ENCODE measurements at places on chromosomes 1 and 21.

GRCh38 chr1:17117451-17118265 lies 1.6 kb downstream of the PADI2 start:
- no peak overlapping the region for H3K27ac ChIP-seq
- DNase-seq = no peak
- peak overlapping the region; percentile 40 for H3K4me3 ChIP-seq
- H3K4me1 ChIP-seq = peaks cover 22% of the 10 kb centered on the region
- H3K27me3 ChIP-seq = peaks cover 53% of the 10 kb centered on the region
- no peaks in the 10 kb centered on the region for H3K36me3 ChIP-seq

DNA sequence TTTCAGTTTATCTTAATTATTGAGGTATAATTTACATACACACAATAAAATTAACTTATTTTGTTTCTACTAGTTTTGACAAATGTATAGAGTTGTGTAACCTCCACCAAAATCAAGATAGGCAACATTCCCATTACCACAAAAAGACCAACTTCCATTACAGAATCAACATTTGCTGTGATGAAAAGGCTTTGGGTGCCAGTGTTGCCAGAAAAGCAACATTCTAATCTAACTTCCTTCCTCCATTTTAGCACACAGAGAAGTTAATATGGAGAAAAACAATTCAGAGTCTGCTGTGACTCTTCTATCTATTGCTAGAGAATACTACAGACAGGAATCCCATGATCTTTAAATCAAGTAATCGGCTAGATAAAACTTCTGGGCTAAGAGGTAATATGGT lies 245.3 kb downstream of the RERE start:
- H3K4me1 ChIP-seq = peaks cover 47% of the 10 kb centered on the region
- DNase-seq = no peak
- no peaks in the 10 kb centered on the region for H3K27me3 ChIP-seq
- H3K27ac ChIP-seq = peak overlapping the region; percentile 95
- no peak overlapping the region for H3K4me3 ChIP-seq
- no peaks in the 10 kb centered on the region for H3K36me3 ChIP-seq

- no peak overlapping the region for H3K27ac ChIP-seq
- H3K36me3 ChIP-seq = no peaks in the 10 kb centered on the region
- peaks cover 70% of the 10 kb centered on the region for H3K27me3 ChIP-seq
These were observed 9.7 kb upstream of the LYST start for GRCh38 chr1:235876402-235876841.

DNA sequence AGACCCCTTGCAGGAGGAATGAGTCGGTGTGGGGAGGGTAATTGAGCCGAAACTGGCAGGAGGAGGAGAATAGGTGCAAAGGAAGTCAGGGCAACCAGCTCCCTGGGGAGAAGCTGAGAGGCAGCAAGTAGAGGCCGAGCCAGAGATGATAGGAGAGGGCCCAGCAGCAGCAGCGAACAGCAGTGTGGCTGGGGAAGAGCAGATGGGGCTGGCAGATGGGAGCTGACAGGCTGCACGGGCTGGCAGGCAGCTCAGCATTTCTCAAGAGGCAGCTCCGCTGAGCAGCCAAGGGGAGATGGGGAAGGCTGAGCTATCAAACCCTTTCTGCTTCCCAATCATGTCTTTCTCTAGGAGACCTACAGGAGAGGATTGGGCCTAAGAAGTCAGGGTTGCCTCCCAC lies 158.2 kb downstream of the TRIM33 start:
- peaks cover 11% of the 10 kb centered on the region for H3K4me1 ChIP-seq
- no peak for DNase-seq
- no peaks in the 10 kb centered on the region for H3K36me3 ChIP-seq
- peaks cover 3% of the 10 kb centered on the region for H3K27me3 ChIP-seq

- peaks cover 31% of the 10 kb centered on the region for H3K4me1 ChIP-seq
- no peak overlapping the region for H3K27ac ChIP-seq
- no peaks in the 10 kb centered on the region for H3K36me3 ChIP-seq
- peaks cover 13% of the 10 kb centered on the region for H3K27me3 ChIP-seq
These were observed 31.7 kb upstream of the CLDN14 start for GRCh38 chr21:36511484-36512220.

DNA sequence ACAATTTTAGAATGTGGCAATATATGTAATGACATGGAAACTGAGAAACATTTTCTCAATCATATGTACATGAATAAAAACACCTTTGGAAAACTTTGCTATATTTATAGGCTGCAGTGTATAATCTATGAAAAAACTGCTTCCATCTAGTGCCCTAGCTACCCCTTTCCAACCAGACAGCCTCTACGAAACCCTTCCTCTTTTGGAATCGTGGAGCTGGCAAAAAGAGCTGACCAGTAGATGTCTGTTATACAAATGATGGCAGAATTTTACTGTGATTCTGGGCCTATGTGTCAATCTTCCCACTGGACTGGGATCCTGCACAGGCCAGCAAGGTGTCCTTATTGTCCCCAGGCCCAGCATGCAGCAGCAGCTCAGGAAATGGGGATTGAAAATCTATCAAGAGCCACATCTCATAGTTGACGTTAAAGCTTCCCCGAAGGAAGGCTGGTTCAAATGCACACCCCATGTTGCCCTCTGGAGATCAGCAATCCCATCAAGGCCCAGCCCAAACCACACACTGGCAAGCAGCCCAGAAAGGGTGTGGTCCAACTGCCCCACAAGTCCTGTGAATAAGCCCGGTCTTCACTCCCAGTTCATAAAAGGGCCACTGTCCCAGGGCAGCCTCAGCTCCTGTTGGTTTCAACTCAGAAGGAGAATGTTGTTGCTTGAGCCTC lies 8.8 kb upstream of the FAM20B start:
- H3K4me1 ChIP-seq = peaks cover 13% of the 10 kb centered on the region
- peak; percentile 45 for DNase-seq
- H3K27me3 ChIP-seq = no peaks in the 10 kb centered on the region

GRCh38 chr21:18155508-18156193 lies 89.0 kb upstream of the CHODL start:
- H3K27me3 ChIP-seq = no peaks in the 10 kb centered on the region
- peaks cover 2% of the 10 kb centered on the region for H3K4me1 ChIP-seq
- H3K4me3 ChIP-seq = no peak overlapping the region
- DNase-seq = no peak
- H3K27ac ChIP-seq = no peak overlapping the region
- no peaks in the 10 kb centered on the region for H3K36me3 ChIP-seq

- DNase-seq = no peak
- no peaks in the 10 kb centered on the region for H3K36me3 ChIP-seq
- H3K27me3 ChIP-seq = peaks cover 11% of the 10 kb centered on the region
- H3K4me3 ChIP-seq = no peak within 1 kb of the TSS
- H3K4me1 ChIP-seq = no peaks in the 10 kb centered on the region
- H3K27ac ChIP-seq = no peak within 1 kb of the TSS
These were observed at the start of gene S100A12 for GRCh38 chr1:153375511-153375910. Gene S100A12 (minus strand): TSS chr1:153375621. CDS start chr1:153374592, 1,029 bp downstream.

GRCh38 chr1:226424221-226425003 lies 16.5 kb upstream of the PARP1 start:
- no peaks in the 10 kb centered on the region for H3K36me3 ChIP-seq
- H3K4me1 ChIP-seq = peaks cover 6% of the 10 kb centered on the region
- no peak overlapping the region for H3K4me3 ChIP-seq
- peaks cover under 1% of the 10 kb centered on the region for H3K27me3 ChIP-seq

DNA sequence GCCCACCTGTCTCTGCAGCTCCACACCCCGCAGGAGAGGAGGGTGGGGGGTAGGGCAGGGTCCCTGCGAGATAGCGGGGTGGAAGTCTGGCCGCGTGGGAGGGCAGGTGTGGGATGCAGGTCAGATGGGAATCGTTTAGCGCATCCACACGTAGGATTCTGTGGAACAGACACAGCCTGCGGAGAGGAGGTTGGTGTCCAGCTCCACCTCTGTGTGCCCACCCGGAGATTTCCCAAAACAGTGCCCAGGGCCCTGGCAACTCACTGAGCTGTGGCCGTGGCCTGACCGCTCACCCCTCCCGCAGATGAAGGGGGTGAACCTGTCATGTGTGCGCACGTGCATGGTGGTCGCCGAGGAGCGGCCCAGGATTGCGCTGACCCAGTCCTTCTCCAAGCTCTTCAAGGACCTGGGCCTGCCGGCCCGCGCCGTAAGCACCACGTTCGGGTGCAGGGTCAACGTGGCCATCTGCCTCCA lies 46.9 kb downstream of the S100B start:
- H3K27ac ChIP-seq = no peak overlapping the region
- DNase-seq = no peak

DNA sequence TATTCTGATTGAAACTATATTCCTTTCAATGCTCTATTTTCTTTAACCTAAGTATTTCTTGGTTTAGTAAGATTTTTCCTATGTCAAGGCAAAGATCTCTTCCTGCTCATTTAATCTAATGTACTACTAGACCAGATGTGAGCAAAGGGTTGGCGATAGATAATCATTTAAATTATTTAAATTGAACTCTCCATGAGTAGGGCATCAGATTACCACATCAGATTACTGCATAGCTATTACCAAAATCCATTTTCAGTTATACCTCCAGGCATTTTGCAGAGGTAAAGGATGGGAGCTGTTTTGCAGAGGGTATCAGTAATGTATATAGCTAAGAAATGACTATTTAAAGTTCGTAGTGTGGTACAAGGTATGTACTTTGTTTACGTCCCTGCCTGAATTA lies 607.9 kb downstream of the PTPRC start:
- no peak for DNase-seq
- H3K27ac ChIP-seq = no peak overlapping the region
- H3K4me3 ChIP-seq = no peak overlapping the region

DNA sequence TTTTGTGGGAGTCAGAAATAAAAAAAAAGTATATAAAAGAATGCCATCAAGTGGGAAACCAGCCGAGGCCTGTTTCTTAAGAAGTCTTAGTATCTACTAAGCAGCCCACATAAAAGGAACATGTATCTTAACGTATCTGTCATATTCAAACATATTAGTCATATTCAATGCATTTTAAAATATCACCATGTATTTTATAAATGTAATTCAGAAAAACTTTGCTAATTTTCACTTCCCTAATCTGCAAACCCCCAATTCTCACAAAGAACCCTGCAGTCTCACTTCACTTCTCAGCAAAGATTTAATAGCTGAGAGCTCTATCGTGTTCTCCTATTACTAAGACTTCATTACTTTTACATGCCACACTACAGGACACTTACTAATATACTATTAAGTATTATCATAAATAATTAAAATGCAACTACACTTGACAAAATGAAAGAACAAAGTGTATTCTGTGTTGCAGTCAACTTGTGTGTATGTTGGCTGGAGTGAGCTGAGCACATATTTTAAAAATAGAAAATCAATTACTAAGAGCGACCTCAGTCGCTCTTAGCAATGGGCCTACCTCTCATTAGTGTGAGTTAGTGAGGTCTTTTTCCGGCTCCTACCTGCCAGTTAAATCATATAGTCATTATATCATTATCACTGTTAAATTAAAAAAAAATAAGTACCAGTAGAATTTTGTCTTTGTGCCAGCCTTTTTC lies 484.3 kb downstream of the LMO4 start:
- H3K27ac ChIP-seq = peak overlapping the region; percentile 33
- no peaks in the 10 kb centered on the region for H3K27me3 ChIP-seq
- H3K36me3 ChIP-seq = no peaks in the 10 kb centered on the region
- H3K4me3 ChIP-seq = no peak overlapping the region
- no peak for DNase-seq

- DNase-seq = no peak
- no peaks in the 10 kb centered on the region for H3K36me3 ChIP-seq
- peaks cover under 1% of the 10 kb centered on the region for H3K4me1 ChIP-seq
- H3K4me3 ChIP-seq = no peak overlapping the region
- no peak overlapping the region for H3K27ac ChIP-seq
These were observed 6.5 kb downstream of the PODN start for GRCh38 chr1:53068314-53069099.

DNA sequence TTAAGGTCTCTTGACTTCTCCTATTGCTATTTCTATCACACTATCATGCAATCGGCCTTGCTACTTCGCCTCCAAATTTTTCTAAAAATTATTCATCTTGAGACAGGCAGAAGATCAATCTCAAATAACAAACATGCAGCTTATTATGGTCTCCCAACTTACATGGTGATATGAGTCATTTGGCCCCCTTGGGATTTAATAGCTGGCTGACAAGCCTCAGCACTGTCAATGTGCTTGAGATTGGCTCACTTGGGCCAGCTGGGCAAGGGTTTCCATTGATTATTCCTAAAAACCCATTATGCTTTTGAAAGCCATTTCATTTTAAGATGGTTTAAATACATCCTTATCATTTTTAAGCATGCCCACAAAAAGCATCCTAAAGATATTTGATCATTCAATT lies 224.5 kb upstream of the NFIA start:
- no peak overlapping the region for H3K27ac ChIP-seq
- H3K36me3 ChIP-seq = no peaks in the 10 kb centered on the region
- no peak overlapping the region for H3K4me3 ChIP-seq

- DNase-seq = no peak
- H3K27me3 ChIP-seq = no peaks in the 10 kb centered on the region
- H3K36me3 ChIP-seq = peaks cover 8% of the 10 kb centered on the region
- H3K27ac ChIP-seq = no peak overlapping the region
- H3K4me1 ChIP-seq = peaks cover 6% of the 10 kb centered on the region
These were observed 33.8 kb downstream of the THAP3 start for GRCh38 chr1:6658359-6659060.

DNA sequence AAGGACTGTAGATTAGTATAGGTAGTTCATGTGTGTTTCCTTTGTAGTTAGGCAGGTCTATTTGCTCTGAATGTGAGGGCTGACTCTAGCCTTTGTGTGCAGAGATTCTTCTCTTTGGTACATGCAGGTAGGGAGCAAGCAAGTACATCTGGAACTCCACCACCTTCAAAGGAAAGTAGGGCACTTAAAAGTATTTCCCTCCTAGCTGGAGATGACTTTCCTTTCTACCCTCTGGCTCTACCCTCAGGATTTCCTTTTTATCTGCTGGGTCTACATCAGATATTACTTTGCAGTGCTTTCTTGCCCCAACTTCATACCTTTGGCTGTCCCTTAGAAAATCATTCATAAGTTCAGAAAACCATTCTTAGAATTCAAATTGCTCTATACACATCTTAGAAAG lies 91.7 kb upstream of the HIVEP3 start:
- no peaks in the 10 kb centered on the region for H3K4me1 ChIP-seq
- H3K36me3 ChIP-seq = no peaks in the 10 kb centered on the region
- no peak for DNase-seq
- H3K27me3 ChIP-seq = peaks cover 3% of the 10 kb centered on the region
- no peak overlapping the region for H3K27ac ChIP-seq

DNA sequence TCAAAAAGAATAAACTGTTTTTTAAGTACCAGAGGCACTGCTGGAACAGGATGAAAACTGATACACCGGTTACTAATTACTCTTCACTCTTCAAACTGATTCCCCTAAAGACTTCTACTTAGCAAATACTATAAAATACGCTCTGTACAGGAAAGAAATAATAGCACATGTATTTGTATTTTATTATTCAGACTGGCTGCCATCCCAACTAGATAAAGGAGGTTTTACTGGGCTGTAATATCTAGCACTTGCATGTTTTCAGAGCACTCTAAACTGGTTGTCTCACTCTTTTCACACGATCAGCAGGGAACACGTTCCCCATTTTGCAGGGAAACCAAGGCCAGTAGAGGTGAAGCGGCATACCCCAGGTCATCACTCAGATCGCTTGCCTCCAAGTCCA lies 9.2 kb downstream of the SMIM12 start:
- no peaks in the 10 kb centered on the region for H3K27me3 ChIP-seq
- H3K4me1 ChIP-seq = peaks cover 6% of the 10 kb centered on the region
- H3K36me3 ChIP-seq = peaks cover 12% of the 10 kb centered on the region
- no peak overlapping the region for H3K27ac ChIP-seq
